ENCODE measurements at places on chromosomes 3 and 15.

DNA sequence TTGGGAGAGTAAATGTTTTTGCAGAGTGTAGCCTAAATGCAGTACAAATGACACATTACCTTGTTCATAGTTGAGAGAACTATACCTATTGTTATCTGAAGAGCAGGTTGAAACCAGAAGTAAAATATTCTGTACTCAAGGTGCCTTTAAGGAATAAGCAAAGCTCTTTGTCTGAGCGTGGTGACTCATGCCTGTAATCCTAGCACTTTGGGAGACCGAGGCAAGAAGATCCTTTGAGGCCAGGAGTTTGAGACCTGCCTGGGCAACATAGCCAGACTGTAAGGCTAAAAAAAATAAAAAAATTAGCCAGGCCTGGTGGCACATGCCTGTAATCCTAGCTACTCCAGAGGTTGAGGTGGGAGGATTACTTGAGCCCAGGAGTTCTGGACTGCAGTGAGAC, 2.2 kb upstream of the RNF13 start:
- DNase-seq: no peak

DNA sequence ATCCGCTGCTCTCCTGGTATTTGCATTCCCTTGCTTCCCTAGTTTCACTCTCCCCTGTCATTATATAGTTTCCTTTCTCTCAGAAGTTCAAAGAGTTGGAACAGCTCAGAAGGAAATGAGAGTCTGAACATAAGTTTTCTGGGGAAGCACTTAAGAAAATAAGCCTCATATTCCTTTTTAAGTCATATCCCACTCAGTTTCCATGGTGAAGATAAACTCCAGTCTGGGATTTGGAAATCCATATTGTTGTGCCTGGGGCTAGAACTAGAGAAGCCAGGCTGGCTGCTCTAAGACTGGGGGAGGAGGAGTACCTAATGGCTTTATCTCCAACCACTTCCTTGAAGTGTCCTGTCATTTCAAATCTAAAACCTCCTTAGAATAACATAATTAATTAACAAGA, 134.2 kb upstream of the ALCAM start:
- DNase-seq: no peak

DNA sequence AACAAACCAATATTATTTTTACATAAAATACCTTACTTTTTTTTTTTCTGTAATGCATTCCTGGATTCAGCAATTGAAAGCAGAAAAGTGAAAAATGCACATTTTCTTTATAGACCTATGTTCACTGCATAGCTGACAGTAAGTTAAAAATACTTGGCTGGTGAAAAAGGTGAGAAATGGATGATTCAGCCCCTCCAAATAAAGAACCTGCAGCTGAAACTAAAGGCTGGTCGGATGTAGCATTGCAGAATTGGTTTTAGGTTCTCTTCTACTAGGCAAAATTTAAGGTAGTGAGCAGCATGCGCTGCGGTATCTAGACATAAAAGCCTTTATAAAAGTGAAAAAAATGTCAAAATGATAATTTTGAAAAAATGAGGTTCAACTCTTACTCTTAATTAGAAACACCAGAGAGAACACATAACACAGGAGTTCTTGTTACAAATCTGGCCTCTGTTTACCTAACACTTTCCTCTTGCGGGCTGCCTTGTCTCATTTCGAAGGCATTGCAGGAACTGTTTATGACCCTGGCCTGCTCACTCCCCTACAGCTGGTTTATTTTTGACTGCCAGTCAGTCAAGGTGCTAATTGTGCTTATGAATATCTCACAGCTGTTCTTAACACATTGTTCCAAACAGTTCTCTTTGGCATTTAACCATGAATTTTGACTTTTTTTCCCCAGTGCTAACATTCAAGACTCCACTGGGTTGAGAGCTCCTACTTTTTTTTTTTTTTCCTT, 455.4 kb upstream of the TBL1XR1 start:
- DNase-seq: no peak

GRCh38 chr3:54905261-54905888, 22.5 kb downstream of the LRTM1 start:
- DNase-seq: no peak

DNA sequence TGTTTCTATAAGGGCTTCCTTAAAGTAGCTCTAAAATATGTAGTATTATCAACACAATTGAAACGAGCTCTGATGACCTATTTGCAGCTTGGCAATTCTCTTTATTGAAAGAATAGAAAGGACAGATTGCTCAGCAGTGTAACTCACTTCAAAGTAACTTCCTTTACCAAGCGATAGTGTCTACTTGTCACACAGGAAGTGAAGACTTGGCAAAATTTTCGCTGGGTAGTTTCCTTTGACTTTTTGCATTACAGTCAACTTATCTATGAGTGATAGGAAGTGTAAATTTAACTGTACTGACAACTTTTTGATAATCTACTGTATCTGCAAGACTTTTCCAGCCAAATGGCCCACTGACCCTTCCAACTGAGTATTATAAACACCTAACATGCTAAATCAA, 22.8 kb downstream of the SLC9A9 start:
- DNase-seq: no peak

DNA sequence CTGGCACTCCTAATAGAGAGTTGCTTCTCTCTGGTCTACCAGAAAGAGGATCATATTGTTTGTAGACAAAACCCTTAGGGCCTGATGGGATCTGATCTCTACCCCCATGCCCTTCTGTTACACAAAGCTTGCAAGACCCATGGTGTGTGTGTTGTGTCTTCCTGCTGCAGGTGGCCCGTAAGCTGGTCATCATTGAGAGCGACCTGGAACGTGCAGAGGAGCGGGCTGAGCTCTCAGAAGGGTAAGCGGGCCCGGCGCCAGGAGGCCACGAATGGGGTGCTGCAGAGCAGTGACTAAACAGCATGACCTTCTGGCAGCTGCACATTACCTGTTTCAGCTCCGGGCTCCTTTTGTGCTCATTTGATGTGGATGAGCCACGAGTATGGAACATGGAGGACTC, 18.2 kb downstream of the TPM1 start:
- DNase-seq: no peak

DNA sequence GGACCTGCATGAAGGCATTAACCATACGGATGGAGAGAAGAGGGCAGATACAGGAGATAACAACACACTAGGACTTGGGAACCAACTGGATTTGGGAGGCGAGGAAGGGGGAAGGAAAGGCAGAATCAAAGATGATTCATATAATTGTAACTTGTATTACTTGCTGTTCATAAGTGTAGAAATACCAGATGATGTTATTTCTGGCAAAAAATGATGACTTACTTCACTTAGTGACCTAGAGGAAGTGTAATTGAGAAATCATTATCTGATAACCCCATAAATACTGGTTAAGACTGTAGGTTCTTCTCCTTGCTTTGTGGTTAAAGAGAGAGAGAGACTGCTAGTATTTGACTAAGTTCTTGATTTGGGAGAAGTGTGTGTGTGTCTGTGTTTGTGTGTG, 50.5 kb upstream of the GK5 start:
- DNase-seq: peak; percentile 76
